ENCODE measurements at places on chromosomes 5 and 9.

DNA sequence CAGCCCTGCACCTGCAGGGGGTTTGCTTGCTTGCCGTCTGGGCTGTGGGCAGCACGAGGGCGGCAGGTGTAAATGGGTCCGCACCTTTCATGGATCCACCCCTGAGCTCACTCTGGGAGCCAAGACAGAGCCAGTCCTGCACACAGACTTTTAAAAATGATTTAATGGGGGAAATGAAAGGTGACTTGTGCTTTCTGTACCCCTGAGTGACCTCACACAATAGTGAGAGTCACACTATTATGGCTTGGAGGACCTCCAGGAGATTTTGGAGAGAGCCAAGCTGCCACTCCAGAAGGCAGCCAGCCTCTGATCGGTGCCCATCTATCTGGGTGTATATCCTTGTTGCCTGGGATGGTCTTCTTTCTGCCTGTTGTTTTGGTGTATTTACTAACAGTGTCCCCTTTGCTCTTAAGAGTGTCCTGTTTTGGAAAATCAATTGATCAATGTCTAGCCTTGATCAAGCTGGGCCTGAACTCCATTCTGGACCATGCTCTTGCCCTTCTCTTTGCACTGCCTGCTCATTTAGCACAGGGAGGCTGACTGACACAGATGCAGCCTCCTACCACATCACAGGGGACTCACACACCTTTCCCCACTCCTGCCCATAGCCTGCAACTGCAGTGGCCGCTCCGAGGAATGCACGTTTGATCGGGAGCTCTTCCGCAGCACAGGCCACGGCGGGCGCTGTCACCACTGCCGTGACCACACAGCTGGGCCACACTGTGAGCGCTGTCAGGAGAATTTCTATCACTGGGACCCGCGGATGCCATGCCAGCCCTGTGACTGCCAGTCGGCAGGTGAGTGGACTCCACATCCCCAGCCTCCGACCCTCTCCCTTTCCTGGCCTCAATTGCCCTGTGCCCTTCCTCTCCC is 29.5 kb downstream of the LAMC3 start:
- DNase-seq, result no peak

- DNase-seq, result no peak
Observed at GRCh38 chr9:5549658-5550650, 39.6 kb downstream of the PDCD1LG2 start.

- no peak for DNase-seq
Observed at GRCh38 chr5:68440245-68440644, 224.7 kb downstream of the PIK3R1 start.

DNA sequence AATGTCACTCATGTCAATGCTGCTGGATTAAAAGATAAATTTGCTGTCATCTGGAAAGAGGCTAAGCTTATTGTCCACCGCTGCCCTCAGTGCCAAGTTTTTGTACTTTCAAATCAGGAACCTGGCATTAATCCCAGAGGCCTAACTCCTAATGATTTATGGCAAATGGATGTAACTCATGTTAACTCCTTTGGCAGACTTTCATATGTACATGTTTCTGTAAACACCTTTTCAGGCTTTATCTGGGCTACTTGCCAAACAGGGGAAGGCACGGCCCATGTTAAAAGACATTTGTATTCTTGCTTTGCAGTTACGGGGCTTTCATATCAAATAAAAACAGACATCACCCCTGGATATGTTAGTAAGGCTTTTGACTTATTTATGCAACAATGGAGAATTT is 608.0 kb upstream of the ACO1 start:
- DNase-seq, result no peak

GRCh38 chr5:72618708-72619107 is 111.5 kb upstream of the ZNF366 start:
- DNase-seq, result no peak

DNA sequence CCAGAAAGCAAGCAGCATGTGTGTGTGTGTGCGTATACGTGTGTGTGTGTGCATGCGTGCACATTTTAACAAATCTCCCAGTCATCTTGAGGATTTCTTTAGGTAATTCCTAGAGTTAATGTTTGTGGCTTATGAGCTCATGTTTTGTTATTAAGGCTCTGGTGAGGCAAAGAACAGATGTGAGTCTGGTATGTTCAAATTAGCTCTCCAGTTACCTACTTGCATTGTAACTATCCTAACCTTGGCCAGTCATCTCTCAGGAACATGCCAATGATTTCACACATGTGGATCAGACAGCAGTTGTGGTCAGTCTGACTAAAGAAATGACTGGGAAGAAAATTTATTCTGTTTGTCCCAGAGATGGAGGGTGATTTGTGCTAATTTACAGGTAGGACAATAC is 163.1 kb downstream of the IZUMO3 start:
- DNase-seq, result no peak

DNA sequence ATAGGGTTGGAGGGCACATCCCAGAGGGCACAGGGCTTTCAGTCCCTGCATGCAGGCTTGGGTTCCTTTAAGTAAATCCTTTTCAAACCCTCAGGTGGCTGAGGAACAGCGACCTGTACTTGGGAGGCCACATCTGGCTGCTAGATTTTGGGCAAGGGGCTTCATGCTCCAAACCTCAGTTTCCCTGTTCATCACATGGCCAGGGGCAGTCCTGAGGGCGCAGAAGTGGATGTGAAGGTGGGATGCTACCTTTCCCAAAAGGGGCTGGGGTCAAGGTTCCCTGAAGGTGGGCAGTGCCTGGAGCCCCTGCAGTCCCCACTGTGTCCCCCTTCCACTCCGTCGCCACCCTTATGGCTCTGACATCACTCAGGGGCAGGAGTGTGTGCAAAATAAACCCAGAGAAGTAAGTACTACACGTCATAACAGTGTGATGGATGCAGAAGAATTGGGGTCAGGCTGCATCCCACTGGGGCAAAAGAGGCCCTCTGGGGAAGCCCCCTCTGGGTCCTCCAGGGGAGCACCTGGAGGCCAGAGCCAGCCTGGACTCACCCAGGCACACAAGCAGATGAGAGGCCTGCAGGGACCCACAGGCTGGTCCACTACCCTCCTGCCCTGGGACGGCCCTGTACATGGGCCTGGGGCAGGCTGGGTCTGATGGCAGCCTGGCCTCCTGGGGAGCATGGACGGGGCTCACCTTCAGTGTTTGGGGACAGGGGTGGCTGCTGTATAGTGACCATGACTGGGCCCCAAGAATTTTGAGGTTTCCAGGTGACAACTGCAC is 1.9 kb upstream of the CARD19 start:
- DNase-seq, result no peak

GRCh38 chr9:112731971-112732370 is 14.1 kb upstream of the INIP start:
- no peak for DNase-seq

DNA sequence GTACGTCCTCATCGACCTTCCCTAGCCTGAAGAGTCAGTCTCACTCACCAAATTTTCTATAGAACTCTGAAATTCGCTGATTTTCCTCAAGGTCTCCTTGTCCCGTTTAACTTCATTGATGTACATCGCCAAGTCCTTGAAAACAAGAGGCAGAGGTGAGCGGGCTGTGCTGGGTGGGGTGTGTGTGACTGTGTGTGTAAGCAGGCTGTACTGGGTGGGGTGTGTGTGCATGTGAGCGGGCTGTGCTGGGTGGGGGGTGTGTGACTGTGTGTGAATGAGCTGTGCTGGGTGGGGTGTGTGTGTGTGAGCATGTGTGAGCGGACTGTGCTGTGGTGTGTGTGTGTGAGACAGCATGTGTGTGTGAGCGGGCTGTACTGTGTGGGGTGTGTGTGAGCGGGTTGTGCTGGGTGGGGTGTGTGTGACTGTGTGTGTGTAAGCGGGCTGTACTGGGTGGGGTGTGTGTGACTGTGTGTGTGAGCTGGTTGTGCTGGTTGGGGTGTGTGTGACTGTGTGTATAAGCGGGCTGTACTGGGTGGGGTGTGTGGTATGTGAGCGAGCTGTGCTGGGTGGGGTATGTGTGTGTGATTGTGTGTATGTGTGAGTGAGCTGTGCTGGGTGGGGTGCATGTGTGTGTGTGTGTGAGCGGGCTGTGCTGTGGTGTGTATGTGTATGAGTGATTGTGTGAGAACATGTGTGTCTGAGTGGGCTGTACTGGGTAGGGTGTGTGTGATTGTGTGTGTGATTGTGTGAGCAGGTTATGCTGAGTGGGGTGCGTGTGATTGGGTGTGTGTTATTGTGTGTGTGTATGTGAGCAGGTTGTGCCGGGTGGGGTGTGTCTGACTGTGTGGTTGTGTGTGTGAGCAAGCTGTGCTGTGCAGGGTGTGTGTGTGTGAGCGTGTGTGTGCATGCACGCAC is 53.8 kb upstream of the SARDH start:
- no peak for DNase-seq

DNA sequence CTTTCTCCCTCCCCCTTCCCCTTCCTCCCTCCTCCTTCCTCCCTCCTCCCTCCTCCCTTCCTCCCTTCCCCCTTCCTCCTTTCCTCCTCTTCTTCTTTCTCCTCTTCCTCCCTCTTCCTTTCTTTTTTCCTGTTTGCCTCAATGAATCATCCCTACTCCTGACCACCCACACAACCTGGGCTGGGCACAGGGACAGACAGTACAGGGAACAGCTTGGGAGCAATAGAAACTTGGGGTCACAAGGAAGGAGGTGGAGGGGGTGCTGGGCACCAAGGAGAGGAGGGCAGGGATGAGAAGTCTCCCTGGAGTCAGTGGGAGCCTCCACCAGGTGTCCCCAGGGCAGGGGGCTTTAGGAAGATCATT is 5.0 kb downstream of the TTC16 start:
- DNase-seq, result no peak

DNA sequence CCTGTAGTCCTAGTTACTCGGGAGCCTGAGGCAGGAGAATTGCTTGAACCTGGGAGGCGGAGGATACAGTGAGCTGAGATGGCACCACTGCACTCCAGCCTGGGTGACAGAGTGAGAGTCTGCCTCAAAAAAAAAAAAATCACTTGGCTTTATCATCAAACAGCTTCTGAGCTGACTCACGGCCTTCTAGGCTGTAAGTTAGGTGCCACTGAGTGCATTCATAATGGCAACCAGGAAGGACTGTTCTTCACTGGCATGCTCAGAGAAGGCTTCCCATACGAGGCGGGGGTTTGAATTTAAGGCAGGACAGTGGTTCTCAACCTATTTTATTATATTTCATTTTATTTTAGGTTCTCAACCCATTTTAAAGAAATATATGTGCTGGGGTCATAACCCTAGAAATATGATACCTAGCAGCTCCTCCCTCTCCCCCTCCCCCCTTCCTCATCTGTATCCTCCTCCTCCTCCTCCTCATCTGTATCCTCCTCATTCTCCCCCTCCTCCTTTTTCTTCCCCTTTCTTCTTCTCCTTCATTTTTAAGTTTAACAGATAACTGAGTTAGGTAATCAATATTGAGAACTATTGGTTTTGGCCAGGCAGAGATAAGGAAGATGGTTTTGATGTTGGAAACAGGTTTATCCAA is 19.0 kb upstream of the LHFPL2 start:
- no peak for DNase-seq

DNA sequence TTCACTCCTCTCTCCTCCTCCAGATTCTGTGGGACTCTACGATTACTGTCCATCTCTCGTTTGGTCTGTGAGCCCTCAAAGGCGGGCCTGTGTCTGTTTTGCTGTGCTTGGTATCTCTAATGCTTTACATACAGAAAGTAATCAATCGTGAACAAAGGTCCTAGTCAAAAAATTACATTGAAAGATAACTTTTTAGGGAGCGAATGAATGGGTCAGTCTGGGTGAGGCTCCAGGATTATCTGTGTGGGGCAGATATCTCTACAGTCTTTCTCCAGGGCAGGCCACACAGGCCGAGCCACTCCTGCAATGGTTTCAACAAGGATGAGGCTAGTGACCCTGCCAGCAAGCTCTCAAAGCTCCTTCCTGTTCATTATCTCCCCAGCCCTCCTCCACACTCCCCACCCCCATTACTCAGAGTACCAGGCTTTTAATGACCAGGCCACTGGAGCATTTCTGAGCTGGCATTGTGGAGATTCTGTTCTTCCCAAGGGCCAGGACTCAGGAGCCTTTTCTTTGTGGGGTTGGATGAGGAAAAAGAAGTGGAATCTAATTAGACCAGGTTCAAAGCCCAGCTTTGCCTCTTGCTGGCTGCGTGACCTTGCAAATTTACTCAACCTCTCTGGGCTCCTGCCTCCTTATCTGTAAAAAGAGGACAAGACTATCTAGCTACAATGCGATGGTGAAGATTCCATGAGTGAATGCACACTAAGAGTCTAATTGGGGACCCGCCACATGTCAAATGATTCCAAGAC is 10.2 kb downstream of the CORO2A start:
- DNase-seq, result no peak

GRCh38 chr9:12224449-12224848 is 468.7 kb upstream of the TYRP1 start:
- no peak for DNase-seq

GRCh38 chr5:102792705-102793104 is 37.6 kb downstream of the PAM start:
- DNase-seq, result no peak

- no peak for DNase-seq
Observed at GRCh38 chr9:126329476-126330275, 3.0 kb downstream of the MVB12B start.

DNA sequence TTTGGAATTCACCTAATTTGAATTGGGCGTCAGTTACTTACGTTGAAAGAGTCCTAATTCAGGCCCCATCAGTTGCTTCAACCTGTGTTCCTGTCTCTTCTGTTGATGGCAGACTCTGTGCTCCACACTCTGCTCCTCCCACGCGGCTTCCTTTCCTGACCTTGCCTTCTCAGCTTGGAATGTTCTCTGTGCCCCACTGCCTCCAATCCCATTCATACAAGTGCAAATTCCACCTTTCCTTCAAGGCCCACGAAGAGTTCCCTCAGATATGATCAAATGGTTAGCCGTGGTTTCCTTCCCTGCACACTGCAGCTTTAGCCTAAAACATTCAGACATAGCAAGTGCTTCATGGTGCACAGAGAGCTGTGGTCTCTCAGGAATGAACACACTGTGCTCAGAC is 65.7 kb downstream of the SREK1 start:
- no peak for DNase-seq

GRCh38 chr5:154862766-154863165 is 4.3 kb downstream of the CNOT8 start:
- no peak for DNase-seq

GRCh38 chr9:80586786-80587330 is 1015.1 kb downstream of the TLE4 start:
- DNase-seq, result no peak

DNA sequence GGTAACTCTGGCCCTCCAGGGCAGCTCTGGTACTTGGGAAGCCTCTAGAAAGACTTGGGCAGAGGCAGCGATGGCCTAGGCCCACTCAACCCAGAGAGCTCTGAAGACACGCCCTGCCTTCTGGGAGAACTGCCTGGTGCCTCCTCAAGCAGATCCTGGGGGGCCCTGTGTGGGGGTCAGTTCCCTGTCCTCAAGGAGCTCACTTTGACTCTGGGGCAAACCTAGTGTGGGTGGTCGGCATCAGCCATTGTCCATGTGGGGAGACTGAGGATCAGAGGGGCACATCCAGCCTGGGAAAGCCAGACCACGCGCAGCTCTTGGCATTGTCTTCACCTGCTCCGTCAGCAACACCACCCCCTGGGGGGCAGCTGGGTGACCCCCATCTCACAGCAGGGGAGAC is 28.0 kb downstream of the ABO start:
- no peak for DNase-seq
